CMK (cell line): ENCODE measurements at places on chromosomes 3 and 15.

GRCh38 chr3:121477589-121477988 lies 68.2 kb downstream of the POLQ start:
- no peak for DNase-seq

GRCh38 chr3:8593021-8593827 lies 51.4 kb downstream of the SSUH2 start:
- no peak for DNase-seq

GRCh38 chr3:14472471-14473351 lies 67.4 kb downstream of the GRIP2 start:
- no peak for DNase-seq

DNA sequence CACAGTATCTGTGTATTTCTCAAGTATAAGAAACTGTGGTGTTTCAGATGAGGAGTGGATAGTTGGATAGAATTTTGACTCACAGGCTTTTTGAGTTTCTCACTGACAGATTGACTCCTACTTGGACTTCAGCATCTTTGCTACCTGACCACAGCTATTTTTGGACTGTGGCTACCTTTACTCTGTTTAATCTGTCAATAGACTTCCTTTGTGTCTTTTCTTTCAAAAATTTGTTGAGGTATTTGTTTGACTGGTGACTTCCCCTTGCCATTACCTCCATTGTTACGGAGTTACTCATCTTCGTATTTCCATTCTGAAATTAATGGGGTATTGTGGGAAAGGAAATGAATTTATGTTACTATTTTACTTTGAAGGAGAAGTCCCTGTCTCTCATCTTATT lies 123.8 kb downstream of the AGBL1 start:
- no peak for DNase-seq

DNA sequence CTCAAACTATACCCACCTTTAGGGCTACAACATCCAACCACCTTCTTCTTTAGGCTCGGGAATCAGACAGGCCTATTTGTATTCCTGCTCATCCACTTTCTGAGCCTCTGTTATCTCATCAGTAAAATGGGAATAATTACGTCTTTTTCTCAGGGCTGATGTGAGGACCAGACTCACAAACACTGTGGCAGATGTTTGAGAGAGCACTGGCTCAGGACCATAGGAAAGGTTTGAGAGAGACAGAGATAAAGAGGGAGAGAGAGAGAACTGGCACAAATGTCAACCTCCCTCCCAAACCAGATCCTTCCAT lies 4.8 kb upstream of the DAPK2 start:
- DNase-seq: no peak

DNA sequence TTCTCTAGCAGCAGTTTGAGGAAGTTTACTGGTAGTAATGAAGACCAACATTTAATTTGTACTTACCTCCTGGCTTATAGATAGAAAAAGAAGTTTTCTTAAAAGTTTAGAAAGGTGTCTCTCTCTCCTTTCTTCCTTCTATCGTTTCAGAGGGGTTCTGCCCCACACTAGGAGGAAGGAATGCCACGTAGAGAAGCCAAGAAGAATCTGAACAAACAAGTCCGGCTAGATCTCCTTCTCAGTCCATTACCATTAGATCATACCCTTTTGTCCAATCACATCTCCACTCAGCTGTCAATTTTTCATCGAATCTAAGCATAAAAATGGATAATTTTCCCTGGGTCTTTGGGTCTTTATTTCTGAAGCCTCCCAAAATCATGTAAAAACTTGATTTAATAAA lies 1048.1 kb downstream of the SI start:
- no peak for DNase-seq

GRCh38 chr3:74693696-74694393 lies 79.4 kb upstream of the CNTN3 start:
- no peak for DNase-seq

DNA sequence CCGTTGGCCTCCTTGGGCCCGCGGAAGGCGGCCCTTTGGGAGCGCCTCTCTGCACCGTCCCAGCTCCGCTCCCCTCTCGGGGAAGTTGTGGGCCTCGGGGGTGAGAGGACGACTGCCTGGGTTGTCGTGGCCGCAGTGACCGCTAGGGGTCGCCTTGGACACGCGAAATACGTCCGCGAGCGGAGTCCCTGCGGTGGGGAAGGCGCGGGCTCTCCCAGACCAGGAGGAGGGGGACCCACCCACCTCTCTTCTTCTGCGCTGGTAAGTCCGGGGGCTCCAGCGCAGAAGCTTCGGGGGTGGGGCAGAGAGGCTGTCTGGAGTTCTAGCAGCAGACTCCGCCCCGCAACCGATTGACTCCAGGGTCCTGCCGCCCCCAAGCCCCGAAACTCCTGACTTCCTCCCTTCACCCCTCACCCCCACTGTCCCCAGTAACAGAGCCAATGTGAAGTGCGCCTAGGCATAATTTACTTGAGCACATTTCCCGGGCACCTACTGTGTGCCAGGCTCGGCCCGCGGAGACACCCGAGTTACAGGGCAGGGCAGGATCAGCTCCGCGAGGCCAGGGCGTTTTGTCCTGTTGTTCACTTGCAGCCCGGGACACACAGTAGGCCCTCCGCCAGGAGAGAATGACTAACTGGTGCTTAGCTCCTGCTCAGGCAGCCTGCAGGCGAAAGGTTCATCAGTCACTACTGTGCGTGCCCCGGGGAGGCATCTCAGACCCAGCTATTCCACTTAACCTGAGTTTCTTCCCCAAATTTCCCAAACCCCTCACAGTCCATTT lies 32.8 kb downstream of the DNASE1L3 start:
- DNase-seq: peak; percentile 75

GRCh38 chr3:54818942-54819341 lies 108.9 kb downstream of the LRTM1 start:
- no peak for DNase-seq

GRCh38 chr3:47871389-47871788 lies 68.5 kb downstream of the DHX30 start:
- no peak for DNase-seq

DNA sequence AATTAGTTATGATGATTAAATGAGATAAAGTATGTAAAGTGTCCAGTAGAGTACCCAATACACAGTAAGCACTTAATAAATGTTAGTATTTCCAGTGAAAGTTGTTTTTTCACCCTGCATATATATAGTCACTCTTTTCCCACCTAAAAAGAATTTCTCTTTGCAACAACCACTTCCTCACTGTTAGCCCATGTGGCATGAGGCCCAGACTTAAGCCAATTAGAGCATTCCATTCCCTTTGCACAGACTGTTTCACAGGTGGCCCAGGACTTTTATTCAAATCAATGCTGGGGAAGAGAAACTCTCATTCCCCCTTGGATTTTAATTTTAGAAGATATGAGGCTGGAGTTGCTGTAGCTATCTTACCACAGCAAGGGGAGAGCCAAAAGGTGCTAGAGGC lies 3.7 kb downstream of the IFT80 start:
- DNase-seq: no peak

DNA sequence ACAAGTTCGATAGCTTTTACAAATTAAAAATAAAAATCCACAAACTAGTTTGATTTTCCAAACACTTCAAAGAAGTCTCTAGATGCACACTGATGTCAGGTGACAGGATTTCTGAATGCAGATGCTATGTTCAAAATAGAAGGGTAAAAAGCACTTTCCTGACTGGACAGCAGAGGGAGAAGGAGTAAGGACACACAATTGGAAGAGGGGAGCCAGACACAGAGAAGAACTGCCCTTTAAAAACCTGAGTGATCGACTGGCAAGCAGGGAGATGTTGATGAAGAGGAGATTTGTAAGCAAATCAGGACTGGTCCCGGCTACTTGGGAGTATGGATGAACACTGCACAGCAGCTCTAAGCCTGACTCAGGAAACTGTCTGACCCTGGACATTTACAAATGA lies 612.8 kb downstream of the MAGI1 start:
- no peak for DNase-seq

- no peak for DNase-seq
Observed at GRCh38 chr3:11085093-11085840, 69.0 kb upstream of the HRH1 start.
